ENCODE measurements at places on chromosomes 1 and 21.

- no peak for DNase-seq
Observed at GRCh38 chr1:15983275-15983674, 7.4 kb upstream of the ZBTB17 start.

DNA sequence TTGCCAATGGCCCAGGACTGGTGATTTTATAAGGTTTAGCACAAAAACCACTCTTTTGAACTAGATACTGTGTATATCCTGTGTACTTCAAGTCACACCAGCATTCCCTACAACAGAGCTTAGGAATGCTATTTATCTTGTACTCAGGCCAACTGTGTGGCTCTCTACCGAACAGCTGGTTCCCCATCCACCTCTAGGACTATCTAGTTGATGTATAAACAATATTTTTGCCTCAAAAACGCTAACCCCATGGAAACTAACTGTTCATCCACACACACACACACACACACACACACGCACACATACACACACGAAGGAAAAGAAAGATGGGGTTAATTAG, 28.7 kb upstream of the SLC45A3 start:
- DNase-seq, result no peak

- DNase-seq, result peak; percentile 75
Observed at GRCh38 chr1:112619518-112620376, at the start of gene CAPZA1. Gene CAPZA1, plus strand, starts transcription at chr1:112619832. Its CDS starts 13 bp downstream, at chr1:112619845.

GRCh38 chr1:27136998-27137542, 17.9 kb downstream of the SLC9A1 start:
- DNase-seq, result peak; percentile 41

DNA sequence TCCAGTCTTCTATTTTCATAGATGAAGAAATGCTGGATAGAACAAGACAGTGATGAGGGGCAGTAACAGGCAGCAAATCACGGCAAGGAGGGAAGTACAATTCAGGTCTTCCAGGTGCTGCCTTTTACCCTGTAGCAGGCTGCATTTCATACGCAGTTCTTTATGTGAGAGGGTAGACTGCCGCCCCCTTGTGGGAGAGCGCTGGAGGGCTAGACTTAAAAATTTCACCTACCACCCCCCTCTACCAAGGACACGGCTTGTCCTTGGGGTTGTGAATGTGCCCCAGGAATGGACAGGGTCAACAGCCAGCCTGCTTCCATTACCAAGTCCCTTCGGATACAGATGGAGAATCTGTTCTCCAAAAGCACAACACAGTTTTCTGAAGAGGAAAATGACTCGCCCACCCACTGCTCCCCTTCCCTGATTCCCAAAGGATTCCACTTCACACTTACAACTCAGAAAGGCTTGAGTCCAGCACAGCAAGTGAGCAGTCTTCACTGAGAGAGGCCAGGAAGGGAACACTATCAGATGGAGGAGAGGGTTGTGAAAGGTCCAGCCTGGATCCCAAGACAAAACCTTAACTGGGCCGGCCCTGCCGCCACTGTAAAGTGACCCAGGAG, 7.4 kb downstream of the WDR77 start:
- no peak for DNase-seq

GRCh38 chr21:26842974-26843932, 2.0 kb downstream of the ADAMTS1 start:
- DNase-seq, result no peak

DNA sequence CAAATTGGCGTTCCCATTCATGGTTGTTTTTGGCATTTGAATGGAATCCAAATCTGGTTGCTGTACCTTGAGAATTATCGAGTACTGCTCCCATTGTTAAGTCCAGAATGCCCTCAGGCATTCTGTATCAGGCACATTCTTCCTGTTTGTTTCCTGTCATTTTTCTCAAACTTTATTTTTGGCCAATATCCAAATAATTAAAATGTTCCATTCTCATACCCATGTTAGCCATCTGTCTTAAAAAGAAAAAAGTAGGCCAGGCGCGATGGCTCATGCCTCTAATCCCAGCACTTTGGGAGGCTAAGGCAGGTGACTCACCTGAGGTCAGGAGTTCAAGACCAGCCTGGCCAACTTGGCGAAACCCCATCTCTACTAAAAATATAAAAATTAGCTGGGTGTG, 29.3 kb upstream of the SHISA4 start:
- no peak for DNase-seq

- DNase-seq, result no peak
Observed at GRCh38 chr21:45255381-45256020, 32.2 kb downstream of the POFUT2 start.
